ENCODE measurements at places on chromosomes 11 and 22.

- H3K27me3 ChIP-seq, result no peaks in the 10 kb centered on the region
- no peak overlapping the region for H3K27ac ChIP-seq
- DNase-seq, result no peak
Observed at GRCh38 chr22:24140357-24140756, 40.9 kb upstream of the SUSD2 start.

GRCh38 chr11:58592760-58593472, 14.1 kb downstream of the ZFP91 start:
- H3K27ac ChIP-seq, result peak overlapping the region; percentile 40
- H3K4me3 ChIP-seq, result no peak overlapping the region
- no peak for DNase-seq
- peaks cover 26% of the 10 kb centered on the region for H3K4me1 ChIP-seq
- peaks cover 9% of the 10 kb centered on the region for H3K36me3 ChIP-seq

- no peaks in the 10 kb centered on the region for H3K27me3 ChIP-seq
- DNase-seq, result no peak
- no peak overlapping the region for H3K4me3 ChIP-seq
- H3K36me3 ChIP-seq, result no peaks in the 10 kb centered on the region
- H3K27ac ChIP-seq, result no peak overlapping the region
Observed at GRCh38 chr11:92857407-92857806, 112.0 kb upstream of the MTNR1B start.

DNA sequence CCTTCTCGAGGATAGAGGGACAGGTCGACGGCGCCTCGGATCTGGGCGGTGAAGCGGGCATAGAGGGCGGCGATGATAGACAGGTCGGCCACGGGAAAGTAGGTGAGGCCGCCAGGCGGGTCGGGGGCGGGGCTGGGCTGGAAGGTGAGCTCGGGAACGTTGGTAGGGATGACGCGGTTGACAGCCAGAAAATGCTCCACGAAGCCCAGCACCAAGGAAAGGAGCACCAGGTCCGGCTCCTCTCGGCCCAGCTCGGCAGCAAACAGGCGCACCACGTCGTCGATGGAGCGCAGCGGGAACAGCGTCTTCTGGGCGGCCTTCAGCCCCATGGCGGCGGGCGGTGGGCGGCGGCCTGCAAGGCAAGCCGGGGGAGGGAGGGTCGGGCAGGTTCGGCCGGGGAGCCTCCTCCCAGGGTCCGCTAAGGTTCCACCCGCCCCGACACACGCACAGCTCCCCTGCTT, 540 bp downstream of the MEN1 start:
- no peaks in the 10 kb centered on the region for H3K27me3 ChIP-seq
- H3K4me1 ChIP-seq, result peaks cover 9% of the 10 kb centered on the region
- peak; percentile 33 for DNase-seq
- H3K36me3 ChIP-seq, result peaks cover 4% of the 10 kb centered on the region

Measured in progenitor cell of endocrine pancreas (in vitro differentiated cells).